ENCODE measurements at places on chromosomes 7 and 10. TPM values are rescaled to one million over a fixed set of nuclear protein-coding genes. Genes with fewer than 3 reads are reported as not detected.

Gene TLX1
- total RNA-seq: not detected

Gene CNPY1
- not detected for total RNA-seq

Gene PPP1R17
- not detected for total RNA-seq

Gene NEURL1
- total RNA-seq: 0.50 TPM

Gene GPR26
- not detected for total RNA-seq

Gene COL1A2
- 0.45 TPM for total RNA-seq

Gene MUC3A
- total RNA-seq: 0.33 TPM

Gene ASZ1
- not detected for total RNA-seq

Gene ZNF37A
- 24.4 TPM for total RNA-seq

Gene MYH16
- under 0.01 TPM for total RNA-seq

Gene INMT
- not detected for total RNA-seq

Gene ANTXRL
- total RNA-seq: not detected

Gene PALD1
- not detected for total RNA-seq

Gene SEM1
- total RNA-seq: 63.5 TPM

Gene MRM2
- total RNA-seq: 14.0 TPM

Gene ACBD5
- total RNA-seq: 18.8 TPM

Gene OR6V1
- not detected for total RNA-seq

Gene SSC4D
- 0.42 TPM for total RNA-seq

Gene GPR15LG
- not detected for total RNA-seq

Gene COL28A1
- total RNA-seq: 0.17 TPM

Gene MKI67
- 88.5 TPM for total RNA-seq

Gene UCN3
- total RNA-seq: not detected

Gene ACTL6B
- not detected for total RNA-seq

Gene RAPGEF5
- total RNA-seq: 7.1 TPM

Gene LEP
- not detected for total RNA-seq

Gene TSPAN33
- total RNA-seq: 1.9 TPM

Gene GATA3
- total RNA-seq: 7.7 TPM

Gene GPC2
- total RNA-seq: 4.0 TPM

Gene SPDYE8
- total RNA-seq: not detected

Gene BMPER
- total RNA-seq: 0.17 TPM

Gene ELOVL3
- total RNA-seq: 0.45 TPM

Gene ZC3HAV1L
- total RNA-seq: 9.9 TPM

Gene DAGLB
- 22.1 TPM for total RNA-seq

Gene TFEC
- total RNA-seq: 0.17 TPM

Gene ABCF2
- 57.8 TPM for total RNA-seq

Gene SNX10
- total RNA-seq: 6.0 TPM

Gene SNCG
- 25.7 TPM for total RNA-seq

Gene PRXL2A
- 34.3 TPM for total RNA-seq

Gene ERVW-1
- total RNA-seq: not detected

Gene PKD2L1
- not detected for total RNA-seq

Gene TAX1BP1
- total RNA-seq: 84.1 TPM

Gene MEOX2
- total RNA-seq: not detected

Gene APBB1IP
- not detected for total RNA-seq

Gene ASB4
- not detected for total RNA-seq

Gene ALDH18A1
- total RNA-seq: 87.2 TPM

Measured in mammary epithelial cell (primary cell).